ENCODE measurements at places on chromosomes 3 and 15.
A peak's percentile ranks its signal among the peaks of the same experiment; 100 is the strongest.

GRCh38 chr3:179526989-179527391, 35.7 kb upstream of the ACTL6A start:
- no peak for DNase-seq

GRCh38 chr15:70507772-70508371, 255.5 kb downstream of the UACA start:
- no peak for DNase-seq

GRCh38 chr15:69758810-69759790, 306.5 kb downstream of the RPLP1 start:
- DNase-seq, result peak; percentile 85

- DNase-seq, result no peak
Measured at GRCh38 chr3:118817748-118818165, 216.9 kb downstream of the IGSF11 start.

- no peak for DNase-seq
Measured at GRCh38 chr15:90056529-90056928, 45.7 kb downstream of the IDH2 start.

DNA sequence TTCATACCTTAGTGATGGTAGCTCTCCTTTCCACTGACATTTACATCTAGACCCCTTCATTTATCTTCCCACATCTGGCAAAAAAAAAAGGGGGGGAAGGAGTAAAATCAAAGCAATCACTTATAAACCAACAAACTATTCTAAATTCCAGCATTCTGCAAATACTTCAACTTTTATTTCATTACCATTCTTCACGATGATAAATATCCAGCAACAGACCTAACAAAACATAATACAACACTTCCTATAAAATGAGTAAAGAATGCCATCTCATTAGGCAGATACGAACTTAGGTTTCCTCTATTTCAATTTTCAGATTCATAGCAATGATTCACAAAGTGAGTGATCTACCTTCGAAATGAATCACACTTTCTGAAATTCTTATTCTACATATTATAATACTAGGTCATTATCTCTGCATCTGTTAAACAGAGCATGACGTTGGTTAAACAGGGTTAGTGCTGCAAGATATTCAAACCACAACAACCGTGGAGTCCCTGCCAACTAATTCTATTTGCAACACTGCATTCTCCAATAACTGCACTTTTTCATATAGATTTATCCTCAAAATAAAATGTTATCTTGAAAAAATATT, at the start of gene LRRFIP2:
LRRFIP2 (minus strand) TSS at position 51 of the 595 bp plus-strand sequence. CDS start 25,599 bp downstream, outside the sequence.
- DNase-seq, result no peak

GRCh38 chr3:37907906-37908305, 46.2 kb downstream of the CTDSPL start:
- no peak for DNase-seq

- DNase-seq, result no peak
Measured at GRCh38 chr15:35013370-35013769, 25.3 kb upstream of the ZNF770 start.

DNA sequence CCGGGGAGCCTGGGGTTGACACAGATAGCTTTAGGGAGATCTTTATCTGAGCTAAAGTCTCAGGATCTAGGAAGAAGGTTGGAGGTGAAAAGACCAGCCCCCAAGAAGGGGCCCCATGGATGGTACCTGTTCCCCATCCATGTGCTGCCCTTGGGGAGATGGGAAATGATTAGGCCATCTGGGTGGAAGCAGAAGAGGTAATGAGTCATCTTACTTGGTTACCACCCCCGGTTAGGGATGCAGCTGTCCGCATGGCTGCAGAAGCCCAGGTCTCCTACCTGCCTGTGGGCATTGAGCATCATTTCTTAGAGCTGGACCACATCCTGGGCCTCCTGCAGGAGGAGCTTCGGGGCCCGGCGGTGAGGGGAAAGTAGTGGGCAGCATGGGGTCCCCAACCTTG, 3.1 kb upstream of the CPLX3 start:
- DNase-seq, result no peak

DNA sequence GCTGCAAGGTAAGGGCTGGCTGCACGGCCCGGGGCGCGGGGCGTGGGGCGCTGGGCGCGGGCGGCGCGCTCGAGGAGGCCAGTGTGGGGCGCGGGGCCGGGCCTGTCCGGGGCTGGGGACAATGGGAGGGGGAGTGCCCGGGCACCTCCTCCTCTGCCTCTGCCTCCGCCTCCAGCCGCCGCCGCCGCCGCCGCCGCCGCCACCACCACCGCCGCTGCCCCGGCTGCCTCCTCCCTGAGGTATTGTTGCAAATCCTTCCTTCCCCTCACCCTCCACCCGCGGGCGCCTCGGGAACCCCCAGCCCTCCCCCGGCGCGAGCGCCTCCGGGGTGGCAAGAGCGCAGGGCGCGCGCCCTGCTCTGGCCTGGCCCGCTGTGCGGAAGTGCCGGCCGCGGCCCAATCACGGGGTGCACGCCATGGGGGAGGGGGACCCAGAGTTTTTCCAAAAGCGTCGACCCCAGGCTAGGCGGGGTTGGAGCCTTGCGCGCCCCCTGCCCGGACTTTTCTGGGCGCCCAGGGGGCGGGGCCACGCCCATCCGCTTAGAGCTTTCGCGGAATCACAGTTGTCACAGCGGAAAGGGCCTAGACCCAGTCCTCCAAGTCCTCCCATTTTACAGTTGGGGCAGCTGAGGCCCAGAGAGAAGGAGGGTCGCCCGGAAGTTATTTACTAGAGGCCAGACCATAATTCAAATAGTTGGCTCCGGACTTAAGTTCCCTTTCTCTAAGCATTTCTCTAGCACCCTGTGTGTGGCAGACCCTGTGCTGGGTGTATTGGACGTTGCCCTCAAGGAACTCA, at the start of gene LPP:
LPP (plus strand) TSS at position 144 of the 795 bp plus-strand sequence. CDS start 251,964 bp downstream, outside the sequence.
- DNase-seq, result peak; percentile 75

DNA sequence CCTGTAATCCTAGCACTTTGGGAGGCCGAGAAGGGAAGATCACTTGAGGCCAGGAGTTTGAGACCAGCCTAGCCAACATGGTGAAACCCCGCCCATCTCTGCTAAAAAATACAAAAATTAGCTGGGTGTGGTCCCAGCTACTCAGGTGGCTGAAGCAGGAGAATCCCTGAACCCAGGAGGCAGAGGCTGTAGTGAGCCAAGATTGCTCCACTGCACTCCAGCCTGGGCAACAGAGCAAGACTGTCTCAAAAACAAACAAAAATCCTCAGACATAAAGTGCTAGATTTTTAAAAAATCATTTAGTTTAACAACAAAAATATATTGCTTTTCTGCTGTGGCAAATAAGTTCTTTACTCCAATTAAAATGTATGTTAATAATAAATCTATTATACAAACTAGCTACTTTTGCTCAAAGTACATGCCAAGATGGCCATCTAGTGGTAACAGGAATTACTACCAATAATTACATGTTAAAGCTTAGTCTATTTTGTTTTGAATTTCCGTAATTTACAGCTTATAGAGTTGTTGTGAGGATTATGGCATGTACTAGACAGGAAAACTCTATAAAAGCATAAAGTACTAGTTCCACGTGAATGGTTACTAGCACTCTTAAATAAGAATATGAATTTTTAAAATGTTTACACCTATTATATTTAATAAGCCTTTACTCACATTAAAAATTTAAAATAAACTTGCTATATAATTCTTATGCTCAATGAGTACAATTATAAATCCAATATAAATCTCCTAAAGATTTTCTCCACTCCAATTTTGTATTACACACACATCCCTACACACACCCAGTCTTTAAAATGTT, 39.0 kb downstream of the GABPB1 start:
- DNase-seq, result no peak

DNA sequence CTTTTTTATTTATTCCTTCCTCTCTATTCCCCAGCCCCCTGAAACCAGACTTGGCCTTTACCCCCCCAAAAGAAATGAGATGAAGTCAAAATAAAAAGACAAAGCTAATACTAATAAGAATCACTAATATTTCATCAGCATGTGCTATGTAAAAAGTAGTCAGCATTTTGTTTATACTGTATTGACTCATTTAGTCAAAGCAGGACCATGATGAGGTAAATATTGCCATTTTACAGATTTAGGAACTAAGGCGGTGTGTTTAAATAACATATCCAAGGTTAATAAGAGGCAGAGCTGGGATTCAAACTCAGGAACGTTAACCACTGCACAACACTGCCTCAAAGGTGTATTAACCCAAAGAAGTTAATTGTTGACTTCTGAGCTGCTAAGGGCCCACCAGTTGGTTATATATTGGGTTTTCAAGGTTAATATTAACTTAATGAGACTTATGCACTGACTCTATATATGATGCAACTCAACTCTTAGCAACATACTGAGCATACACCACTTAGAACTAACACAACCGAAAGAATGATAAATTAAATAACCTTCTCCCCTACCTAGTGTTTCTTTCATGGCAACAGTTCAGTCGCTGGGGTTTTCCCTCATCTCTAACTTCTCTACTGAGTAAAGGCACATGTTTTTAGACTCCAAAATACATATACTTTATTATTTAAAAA, 34.7 kb downstream of the FOXP1 start:
- no peak for DNase-seq

- no peak for DNase-seq
Measured at GRCh38 chr15:85097725-85098124, 116.1 kb downstream of the PDE8A start.

- no peak for DNase-seq
Measured at GRCh38 chr15:93073465-93073952, 15.5 kb downstream of the RGMA start.

GRCh38 chr3:120153294-120153693, 59.0 kb upstream of the GSK3B start:
- no peak for DNase-seq

- DNase-seq, result peak; percentile 31
Measured at GRCh38 chr15:63971427-63971805, 74.9 kb downstream of the DAPK2 start.

- DNase-seq, result no peak
Measured at GRCh38 chr3:195458316-195458717, 15.5 kb upstream of the ACAP2 start.
